ENCODE measurements at places on chromosomes 4 and X.

GRCh38 chrX:115898382-115899001 lies 272.1 kb upstream of the AGTR2 start:
- peak; percentile 37 for DNase-seq

- no peak for DNase-seq
These were observed 8.5 kb downstream of the RBM47 start for GRCh38 chr4:40621229-40621591.

DNA sequence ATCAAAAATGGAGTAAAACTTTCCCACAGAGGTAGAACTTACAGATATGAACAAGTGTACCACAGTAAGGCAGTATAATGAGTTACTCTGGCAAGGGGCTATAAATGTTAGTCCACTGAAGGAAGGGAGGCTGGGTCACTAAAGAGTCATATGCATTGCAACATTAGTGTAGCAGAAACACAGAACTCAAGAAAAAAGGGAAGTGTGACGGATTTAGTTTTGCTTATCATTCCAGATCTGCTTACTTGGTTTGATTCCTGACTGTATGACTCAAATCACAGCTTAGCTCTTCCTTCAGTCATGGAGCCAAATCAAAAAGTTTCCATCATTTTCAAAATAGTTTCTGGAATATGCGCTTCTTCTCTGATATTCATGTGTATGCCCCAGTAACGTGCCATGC lies 148.7 kb downstream of the FSTL5 start:
- no peak for DNase-seq

DNA sequence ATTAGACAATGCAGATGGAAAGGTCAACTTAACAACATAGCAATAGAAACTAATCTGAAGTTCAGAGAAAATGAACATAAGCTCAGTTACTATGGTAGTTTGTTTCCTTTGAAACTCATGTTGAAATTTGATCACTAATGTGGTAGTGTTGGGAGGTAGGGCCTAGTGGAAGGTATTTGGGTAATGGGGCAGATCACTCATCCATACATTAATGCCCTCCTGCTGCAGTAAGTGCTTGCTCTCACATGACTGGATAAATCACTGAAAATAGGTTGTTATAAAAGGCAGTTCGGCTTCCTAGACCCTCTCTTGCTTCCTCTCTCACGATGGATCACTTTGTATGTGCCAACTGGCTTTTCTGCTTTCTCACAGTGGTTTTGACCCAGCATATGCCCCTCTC lies 567.4 kb upstream of the GALNT7 start:
- no peak for DNase-seq

GRCh38 chr4:15398001-15398400 lies 29.8 kb upstream of the C1QTNF7 start:
- no peak for DNase-seq

DNA sequence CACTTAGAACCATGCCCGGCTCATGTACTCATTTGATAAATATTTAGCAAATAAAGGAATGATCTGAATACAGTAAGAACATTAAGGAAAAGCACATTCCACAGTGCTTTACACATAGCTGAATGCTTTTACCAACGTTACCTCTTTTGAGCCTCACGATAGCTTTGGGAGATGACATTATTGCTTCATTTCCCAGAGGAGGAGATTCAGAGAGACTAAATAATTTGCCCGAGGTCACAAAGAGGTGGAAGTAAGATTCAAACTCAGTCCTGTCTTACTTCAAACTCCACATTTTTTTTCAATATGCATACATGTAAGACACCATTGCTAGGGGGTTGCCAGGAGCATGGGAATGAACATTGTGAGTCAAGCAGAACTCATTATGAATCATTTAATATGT lies 538.5 kb downstream of the BCOR start:
- no peak for DNase-seq

DNA sequence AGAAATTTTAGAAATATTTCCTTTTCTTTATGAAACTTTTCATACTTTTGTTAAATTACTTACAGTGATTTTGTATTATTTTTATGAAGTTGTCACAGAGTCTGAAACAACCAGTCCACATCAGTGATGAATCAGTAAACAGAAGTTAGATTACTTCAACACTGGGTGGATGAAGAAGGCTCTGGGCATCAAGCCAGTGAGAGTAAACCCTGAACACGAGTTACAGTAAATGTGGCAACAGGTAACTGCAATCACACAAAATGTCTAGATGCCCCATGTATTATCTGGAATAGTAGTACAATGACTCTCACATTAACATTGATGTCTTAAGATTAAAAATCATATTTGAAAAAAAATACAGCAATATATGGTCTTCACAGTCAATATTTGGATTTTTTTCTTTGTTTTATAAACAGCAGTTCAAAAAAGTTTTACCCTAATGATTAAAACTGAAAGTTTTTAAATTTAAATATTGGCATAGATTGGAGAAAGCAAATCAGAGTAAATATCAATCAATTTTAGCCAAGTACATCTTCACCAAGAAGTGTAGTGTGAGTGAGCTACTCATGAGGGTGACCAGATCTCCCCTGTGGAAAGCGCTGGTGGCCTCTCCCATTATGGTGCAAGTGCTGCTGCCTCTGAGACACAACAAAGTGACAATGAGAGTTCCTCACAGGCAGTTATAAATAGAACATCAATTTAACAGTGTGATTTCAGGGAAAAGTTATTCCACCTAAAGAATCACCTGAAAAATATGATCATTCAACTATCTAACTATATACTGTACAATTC lies 63.2 kb upstream of the UGT2B7 start:
- DNase-seq, result no peak

DNA sequence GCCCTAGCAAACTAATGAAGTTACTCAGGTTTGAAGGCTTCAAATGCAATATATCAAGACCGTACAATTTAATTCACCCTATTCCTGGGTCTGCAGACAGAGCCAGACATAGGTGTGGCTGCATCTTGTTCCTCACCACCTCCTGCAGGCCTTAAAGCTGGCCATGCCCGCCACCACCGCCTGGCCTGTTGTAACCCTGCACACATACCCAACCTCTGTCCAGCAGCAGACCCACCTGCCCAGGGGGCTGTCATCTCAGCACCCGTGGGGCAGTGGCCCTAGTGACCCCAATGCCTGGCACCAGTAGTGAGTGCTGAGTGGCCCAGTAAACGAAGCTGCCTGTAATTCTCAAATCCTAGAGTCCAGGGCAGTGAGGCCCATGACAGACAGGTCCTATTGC lies 40.7 kb downstream of the ZBTB49 start:
- DNase-seq, result no peak

DNA sequence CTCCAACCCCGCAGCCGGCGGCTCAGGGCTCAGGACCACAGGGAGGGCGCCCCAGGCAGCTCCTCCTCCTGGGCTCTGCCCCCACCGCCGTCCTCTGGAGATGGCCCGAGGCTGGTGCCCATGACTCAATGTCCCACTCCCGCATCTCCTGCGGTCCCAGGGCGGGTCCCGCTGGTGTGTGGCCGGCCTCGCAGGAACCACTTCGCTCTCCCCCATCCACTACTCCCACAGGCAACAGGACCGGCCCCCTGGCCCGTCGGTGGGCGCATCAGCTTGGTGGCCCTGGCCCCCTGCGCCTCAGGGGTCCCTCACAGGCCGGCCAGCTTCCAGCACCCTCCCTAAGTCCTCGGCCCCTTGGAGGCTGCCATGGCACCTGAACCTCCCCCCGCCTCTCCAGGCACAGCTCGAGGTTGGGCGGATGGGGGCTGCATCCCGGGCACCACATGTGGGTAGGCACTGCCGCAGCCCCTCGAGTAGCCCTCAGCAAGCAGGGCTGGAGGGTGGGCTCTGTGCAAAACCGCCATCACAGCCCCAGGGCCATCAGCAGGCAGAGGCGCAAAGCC lies 22.8 kb upstream of the SPON2 start:
- peak; percentile 43 for DNase-seq

GRCh38 chr4:3362431-3363287 lies 69.8 kb downstream of the RGS12 start:
- DNase-seq, result no peak

- no peak for DNase-seq
These were observed 38.7 kb upstream of the FGF2 start for GRCh38 chr4:122787940-122788339.

DNA sequence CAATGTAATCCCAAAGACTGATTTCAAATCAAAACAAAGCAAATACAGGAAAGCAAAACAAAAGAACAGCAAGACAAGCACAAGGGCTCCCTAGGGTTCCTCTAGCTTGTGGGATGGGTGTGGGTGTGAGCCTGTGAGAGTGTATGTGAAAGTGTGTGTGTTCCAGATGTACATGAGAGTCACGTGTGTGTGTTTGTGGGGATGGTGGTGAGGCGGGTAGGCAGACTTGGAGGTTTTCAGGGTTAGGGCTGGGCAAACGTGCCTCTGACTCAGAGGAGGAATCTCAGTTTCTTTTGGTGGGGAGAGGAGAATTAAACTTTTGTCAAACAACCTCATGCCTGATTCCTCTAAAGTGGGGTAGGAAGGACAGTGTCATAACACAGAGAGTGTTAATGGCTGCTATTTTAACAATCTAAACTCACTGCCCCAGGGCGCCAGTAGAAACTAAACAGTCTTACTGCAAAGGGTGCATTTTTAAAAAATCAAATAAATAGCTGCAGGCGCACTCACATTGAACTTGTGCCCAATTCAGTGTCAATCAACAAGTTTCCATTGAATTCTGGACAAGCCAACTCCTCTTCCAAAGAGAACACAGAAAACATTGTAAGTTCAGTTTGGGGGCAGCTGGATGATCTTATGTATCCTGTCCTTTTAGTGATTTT lies 51.8 kb downstream of the CHRDL1 start:
- no peak for DNase-seq

DNA sequence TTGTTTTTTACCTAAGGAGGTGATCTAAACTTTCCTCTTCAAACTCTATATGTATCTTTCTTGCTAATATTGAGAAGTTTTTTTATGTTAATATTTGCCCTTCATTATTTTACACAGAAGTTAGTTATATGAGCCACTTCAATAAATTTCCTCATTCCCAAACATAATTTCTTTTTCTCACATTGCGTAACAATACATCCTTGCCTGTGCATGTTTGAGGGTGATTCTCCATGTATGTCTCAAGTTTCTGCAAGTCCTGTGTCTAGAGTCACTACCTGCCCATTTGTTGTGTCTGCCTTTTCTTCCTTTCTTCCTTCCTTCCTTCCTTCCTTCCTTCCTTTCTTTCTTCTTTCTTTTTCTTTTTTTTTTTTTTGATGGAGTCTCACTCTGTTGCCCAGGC lies 2057.9 kb downstream of the PCDH7 start:
- no peak for DNase-seq

GRCh38 chr4:159422019-159422418 lies 319.1 kb downstream of the RAPGEF2 start:
- DNase-seq, result no peak

DNA sequence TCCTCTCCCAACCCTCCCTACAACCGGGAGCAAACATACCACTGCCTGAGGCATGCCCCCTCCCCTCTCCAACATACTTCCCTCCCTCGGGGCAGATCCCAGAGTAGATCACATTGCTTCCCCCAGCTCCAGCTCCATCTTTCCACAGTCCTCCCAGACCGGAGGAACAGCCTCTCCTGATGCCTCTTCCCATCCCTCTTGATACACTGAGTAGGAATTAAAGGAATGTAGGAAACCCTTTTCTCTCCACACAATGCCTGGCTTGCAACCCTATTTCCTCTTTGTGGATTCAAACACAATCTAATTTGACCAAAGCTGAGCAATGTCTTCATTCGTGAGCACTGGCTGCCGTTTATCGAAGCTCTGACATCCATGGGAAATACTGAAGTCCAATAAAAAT lies 339.8 kb downstream of the BCOR start:
- DNase-seq, result no peak

DNA sequence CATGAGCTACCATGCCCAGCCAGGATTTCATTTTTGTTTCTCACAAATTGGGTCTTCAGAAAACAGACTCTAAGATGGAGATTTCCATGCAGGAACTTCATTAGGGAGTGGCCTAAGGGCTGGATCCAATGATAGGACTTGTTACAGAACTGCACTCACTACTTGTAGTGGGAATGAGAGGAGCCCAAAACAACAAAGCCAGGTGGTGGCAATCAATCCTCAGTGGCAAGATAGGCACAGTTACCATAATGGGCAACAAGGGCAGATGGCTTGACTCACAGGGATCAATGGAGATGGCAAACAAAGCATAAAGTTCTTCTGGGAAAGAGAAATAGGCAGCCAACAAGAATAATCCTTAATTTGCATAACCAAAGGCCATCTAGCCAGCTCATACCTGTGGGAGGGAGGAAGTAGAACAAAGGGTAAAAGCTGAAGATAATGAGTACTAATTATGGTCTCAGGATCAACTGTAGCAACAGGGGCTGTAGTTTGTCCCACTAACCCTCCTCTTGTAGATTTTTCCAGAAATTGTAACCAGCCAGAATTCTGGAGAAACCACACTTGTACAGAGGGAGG lies 72.8 kb upstream of the MAPK10 start:
- no peak for DNase-seq

GRCh38 chr4:125801924-125802323 lies 487.2 kb downstream of the FAT4 start:
- no peak for DNase-seq

- DNase-seq, result no peak
These were observed 5.3 kb upstream of the IDS start for GRCh38 chrX:149510386-149510785.

- DNase-seq, result no peak
These were observed 172.7 kb upstream of the ARHGAP24 start for GRCh38 chr4:85302193-85302736.

DNA sequence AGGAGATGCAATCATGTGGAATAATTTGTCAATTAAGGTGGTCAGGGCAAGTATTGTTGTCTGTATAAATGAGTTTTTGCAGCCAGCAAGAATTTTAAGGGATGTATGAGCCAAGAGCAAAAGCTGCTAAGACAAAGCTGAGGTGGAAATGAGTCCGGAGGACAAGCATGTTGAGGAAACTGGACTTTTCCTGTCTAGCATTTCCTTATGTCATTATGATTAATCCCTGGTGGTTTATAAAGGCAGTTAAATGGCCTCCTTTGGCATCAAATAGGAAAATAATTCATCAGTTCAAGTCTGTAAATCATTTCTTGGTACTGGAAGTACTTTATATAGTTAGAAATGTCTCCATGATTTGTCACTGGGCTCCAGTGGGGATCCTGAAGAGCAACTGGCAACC lies 61.6 kb upstream of the TEX13A start:
- no peak for DNase-seq

DNA sequence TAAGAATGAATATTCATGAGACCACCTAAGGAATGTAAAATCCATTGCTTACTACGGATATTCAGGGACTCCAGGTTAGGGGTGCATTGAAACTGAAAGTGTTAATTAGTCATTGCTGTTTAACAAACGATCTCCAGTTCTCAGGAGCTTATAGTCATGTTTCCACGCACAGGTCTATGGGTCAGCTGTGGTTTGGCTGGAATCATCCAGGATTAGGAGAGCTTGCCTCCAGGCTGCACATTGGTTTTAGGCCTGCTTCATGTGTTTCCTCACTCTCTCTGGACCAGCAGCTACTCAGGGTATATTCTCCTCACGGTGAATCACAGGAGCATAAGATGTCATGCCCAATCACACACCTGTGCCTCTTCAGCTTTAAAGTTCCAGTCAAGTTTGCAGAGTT lies 98.9 kb downstream of the ATXN3L start:
- no peak for DNase-seq

DNA sequence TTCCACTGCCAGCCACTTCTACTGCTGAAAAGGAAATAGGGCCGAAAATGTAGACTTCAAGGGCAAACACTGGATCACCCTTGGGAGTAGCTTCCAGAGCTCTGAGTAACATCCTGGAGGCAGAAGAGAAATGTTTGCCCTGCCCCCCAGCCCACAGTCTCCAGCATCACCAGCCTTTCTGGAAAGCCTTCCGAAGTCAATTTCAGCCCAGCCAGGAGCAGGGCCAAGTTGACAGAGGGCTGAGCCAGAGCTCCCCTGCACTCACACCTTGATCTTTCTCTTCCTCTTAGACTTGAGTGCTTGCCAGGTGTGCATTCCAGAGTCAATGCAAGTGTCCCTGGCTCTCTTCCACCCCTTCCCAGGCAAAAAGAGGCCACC lies 35.2 kb downstream of the SLC25A5 start:
- no peak for DNase-seq
